Fibroblast of skin of back (primary cell): ENCODE measurements at places on chromosomes 1 and 21.

DNA sequence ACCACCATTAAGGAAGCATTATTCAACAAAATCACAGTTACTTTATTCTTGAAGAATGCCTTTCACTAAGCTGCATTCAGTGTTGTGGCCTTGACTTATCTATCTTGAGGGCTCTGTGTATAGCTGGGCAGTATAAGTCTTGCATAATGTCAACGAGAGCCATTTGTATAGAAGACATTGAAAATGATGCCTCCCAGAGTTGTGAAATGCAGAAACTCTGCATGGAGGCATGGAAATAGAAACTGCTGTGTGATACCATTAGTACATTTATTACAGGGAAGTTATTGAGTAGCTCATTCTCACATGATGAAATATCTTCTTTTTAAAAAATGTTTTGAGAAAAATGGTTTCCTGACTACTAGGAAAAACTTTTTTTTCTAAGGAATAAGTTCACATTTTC lies 111.4 kb upstream of the SNX7 start:
- no peak for DNase-seq

DNA sequence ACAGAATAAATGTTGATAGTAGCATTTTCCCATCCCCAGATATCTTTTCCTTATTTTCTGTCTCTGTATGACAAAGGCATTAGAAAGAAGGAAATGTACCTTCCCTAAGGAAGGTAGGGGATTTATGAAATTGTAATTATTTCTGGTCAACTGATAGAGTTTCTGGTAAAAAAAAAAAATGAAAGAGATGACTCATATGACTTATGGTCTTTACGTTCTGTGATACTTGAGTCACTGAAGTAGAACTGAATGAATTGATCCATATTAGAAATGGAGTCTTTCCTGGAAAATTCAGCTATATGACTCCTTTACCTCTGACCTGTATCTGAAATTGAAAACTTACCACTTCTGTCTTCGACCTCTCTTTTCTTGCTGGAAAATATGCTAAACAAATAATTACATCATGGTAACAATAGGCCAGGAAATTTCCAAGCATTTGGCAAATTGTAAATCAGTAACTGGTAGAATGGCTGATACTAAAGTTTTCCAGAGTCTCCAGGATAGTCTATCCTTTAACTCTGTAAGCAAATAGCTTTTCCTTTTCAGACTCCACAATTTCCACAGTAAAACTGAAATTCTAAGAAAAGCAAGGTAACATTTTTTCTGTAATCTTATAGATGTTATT lies 364.3 kb upstream of the PTBP2 start:
- no peak for DNase-seq

GRCh38 chr1:117653732-117654492 lies 48.1 kb downstream of the TENT5C start:
- DNase-seq, result no peak

GRCh38 chr1:164701189-164701761 lies 142.3 kb downstream of the PBX1 start:
- no peak for DNase-seq

GRCh38 chr1:8389958-8390535 lies 72.1 kb downstream of the SLC45A1 start:
- no peak for DNase-seq

DNA sequence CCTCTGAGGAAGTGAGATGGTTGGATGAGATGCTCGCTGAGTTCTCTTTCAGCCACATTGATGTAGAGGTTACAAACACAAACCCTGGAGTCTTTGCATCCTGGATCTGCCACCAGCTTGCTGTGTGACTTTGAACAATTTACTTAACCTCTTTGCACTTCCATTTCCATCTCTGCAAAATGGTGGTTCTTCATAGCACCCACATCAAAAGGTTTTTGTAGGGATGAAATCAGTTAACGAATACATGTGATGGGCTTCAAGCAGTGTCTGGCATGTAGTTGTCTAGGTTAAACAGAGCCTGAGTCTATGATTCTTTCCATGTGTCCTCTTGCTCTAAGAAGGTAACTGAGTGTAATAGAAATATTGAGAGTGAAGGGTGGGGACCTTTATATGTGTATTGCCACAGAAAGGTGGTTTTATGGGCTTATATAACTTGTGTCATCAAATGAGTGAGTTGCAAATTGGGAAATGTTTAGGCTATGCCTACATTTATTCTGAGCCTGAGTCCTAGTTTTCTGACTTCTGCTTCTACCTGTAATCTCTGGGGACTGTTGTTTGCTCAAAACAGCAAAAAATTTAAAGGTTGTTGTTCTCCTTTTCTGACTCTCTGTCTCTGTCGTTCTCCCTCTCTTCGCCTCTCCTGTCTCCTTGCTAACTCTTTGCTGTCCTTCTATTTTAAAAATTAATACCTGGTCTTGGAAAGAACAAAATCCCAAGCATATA lies 27.3 kb upstream of the LRRN2 start:
- no peak for DNase-seq

- DNase-seq, result no peak
Measured at GRCh38 chr1:117616967-117617366, 11.1 kb downstream of the TENT5C start.

- DNase-seq, result no peak
Measured at GRCh38 chr1:220166853-220167252, 72.9 kb downstream of the IARS2 start.

DNA sequence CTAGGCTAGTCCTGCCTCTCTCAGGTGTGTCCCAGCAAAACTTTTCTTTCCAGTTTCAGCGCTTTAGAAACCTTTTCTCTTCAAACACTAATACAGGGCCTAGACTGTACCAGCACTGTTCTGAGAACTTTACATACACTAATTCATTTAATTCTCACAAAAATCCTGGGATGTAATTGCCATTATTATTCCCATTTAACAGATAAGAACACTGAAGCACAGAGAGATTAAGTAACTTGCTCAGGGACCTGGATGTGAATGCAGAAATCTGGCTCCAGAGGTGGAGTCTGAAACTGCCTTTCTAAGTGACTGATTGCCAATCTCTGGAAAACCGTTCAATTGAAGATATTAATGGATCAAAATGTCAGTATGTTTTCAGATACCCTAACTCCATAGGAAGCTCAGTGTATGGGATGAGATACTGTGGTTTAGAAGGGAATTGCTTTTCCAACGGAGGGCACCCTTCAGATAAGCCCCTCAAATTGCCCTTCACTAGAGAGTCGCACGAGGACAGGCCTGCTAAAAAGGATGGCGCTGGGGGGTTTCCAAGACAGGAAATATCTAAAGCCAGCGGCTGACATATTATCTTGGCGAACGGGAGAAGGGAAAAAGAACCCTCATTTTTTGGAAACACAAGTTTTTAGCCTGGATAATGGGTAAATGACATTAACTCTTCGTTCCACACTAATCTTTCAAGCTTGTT lies 698 bp upstream of the UCK2 start:
- DNase-seq, result no peak

GRCh38 chr1:1337793-1338147 lies 6.7 kb downstream of the TAS1R3 start:
- DNase-seq, result no peak

- DNase-seq, result no peak
Measured at GRCh38 chr1:198328458-198329032, 171.7 kb downstream of the NEK7 start.

GRCh38 chr21:39863111-39863510 lies 4.1 kb upstream of the PCP4 start:
- DNase-seq, result no peak

DNA sequence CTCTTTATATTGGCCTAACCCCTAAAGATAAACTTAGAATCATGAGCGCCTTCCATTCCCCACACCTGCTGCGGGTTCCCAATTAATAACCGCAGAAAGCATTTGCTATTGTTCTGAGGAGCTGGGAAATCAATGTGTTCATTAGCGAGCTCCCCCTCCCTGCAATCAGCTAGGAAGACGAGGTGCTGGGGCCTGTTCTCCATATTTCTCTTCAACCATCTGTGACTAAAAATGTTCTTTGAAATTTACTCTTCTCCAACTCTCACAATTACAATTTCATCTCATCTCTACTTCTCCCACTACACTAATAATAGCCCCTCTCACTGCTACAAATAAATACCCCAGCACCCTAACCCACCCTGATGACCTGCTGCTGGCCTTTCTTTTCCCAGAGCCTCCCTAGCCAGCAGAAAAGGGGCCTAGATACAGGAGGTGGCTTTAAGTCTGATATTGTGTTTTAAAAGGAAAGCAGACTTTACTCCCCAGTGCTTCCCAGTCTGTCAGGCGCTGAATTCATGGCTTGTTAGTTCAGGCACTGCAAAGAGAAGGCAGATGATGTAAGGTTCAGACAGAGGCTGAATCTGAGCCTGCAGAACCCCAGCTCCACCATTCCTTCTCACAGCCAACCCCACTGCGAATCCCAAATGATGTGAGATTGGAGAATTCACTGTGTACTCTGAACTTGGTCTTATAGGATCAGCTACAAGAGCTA lies 477.5 kb upstream of the DAB1 start:
- no peak for DNase-seq

- DNase-seq, result peak; percentile 34
Measured at GRCh38 chr1:178774263-178774662, 49.2 kb downstream of the RALGPS2 start.

DNA sequence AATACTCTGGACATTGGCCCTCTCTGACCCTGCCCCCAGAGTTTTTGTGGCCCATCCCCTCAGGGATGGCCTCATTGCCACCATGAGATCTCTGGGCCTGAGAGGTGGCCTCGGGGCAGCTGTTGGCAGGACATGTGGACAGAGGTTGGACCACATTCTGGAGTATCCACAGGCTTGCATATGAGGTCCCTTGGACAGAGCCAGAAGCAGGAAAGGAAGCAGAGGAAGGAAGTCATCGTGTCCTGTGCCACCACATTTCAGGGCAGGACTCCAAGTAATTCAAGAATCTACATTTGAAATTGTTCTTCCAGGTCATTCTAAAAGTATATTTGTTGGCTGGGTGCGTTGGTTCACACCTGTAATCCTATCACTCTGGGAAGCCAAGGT lies 95.9 kb upstream of the PPP2R5A start:
- DNase-seq, result no peak

DNA sequence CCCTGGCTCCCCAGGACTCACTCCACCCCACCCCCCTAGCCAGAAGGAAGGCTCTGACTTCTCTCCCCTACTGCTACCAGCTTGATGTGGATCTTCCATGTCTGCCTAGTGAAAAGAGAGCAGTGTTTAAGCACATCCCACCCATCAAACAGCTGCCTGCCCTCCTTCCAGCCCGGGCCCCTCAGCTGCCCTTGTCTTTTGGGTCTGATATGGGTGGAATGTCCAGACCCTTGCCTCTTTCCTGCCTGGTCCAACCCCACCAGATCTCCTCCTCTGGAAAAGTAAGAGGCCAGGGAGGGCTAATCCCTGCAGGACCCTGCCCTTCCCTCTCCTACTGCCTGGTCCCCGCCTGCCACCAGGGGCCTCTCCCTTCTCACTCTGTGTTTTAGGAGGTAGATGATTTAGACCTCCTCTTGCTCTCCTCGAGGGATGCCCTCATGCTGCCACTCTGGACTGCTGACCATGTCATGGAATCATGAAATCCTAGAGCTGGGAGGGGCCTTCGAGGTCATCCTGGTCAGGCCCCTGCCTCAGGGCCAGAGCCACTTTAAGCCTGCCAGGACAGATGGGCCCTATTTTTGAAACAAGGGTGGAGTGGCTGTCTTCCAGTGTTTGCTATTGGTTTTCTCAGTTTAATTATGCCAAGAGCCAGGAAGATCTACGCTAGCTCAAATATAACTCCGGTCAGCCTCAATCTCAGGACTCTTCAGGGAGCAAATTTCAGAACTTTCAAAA lies 15.8 kb upstream of the HSPG2 start:
- DNase-seq, result no peak

DNA sequence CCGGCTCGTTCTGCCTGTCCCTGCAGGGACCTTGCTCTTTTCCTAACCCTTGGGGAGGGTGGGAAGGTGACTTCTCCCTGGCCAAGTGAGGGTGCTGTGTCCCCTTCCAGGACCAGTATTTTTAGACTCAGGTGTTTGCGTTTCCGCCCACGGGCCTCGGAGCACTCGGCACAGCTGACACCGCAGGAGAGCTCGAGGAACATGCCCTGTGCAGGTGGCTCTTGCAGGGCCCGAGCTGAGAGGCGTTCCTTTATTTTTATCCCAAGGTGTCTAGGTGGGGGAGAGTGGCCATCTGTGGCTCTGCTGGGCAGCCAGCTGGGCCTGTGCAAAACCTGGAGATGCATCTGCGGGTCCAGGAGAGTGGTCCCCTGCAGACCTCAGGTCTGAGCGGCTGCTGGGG lies 16.0 kb downstream of the PLCH2 start:
- DNase-seq, result no peak

GRCh38 chr1:156148216-156148615 lies 5.2 kb upstream of the SEMA4A start:
- no peak for DNase-seq

GRCh38 chr1:218273762-218274479 lies 11.2 kb upstream of the RRP15 start:
- DNase-seq, result no peak

GRCh38 chr1:56268519-56269140 lies 310.7 kb downstream of the PLPP3 start:
- DNase-seq, result no peak

DNA sequence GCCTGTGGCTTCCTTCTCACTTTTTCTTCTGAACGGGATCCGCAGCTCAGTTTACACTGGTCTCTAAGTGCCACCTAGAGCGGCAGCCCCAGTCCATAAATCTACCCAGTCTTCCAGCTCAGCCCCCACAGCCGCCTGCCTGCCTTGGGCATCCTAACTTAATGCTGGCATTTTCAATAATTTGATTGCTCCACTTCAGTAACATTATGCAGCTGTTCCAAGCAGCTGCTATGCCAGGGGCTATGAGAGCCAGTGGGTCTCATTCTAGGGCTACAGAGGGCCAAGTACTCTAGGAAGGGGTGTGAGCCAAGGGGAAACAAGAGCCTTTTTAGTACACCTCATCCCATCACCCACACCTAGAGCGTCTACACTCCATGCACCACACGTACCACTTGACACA lies 48.4 kb upstream of the COA6 start:
- DNase-seq, result no peak

GRCh38 chr1:94634977-94635416 lies 93.4 kb upstream of the F3 start:
- no peak for DNase-seq

DNA sequence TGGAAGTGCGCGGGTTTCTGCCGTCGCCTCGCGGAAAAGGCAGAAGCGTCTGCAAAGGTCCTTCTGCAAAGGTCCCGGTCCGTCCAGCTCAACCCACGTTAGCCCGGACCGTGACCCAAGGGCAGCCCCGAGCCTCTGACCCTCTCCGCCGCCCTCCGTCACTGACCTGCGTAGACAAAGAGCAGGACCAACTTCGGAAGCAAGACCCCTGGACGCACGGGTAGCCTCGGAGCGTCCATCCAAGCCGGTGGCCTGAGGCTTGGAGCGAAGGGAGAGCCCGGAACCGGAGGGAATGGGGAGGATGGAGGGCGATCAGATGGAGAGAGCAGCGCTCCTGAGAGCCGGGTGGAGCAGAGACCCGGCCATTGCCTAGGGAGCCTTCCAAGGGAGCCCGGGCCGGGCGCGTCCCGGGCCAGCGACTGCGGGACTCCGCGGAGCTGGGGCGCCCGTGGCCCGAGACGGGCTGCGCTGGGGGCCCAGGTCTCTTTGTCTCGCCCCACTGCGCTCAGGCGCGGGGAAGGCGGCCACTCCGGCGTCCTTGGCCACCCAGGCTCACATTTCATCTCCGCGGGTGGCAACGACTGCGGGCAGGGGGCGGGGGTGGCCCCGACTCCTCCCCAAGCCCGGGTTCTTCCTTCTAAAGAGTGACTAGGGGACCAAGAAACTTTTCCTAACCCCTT lies at the start of gene CYYR1:
Gene CYYR1, minus strand, starts transcription at position 585 of the 680 bp plus-strand sequence. Its CDS starts 346 bp downstream, at position 239.
- DNase-seq, result peak; percentile 45

GRCh38 chr1:178543290-178543607 lies 30.3 kb downstream of the TEX35 start:
- DNase-seq, result no peak

- no peak for DNase-seq
Measured at GRCh38 chr1:20668581-20668980, 7.4 kb upstream of the DDOST start.
